ENCODE measurements at places on chromosomes 7 and 10.

GRCh38 chr7:142711746-142712616 lies 37.3 kb upstream of the PRSS1 start:
- DNase-seq: no peak

- no peak for DNase-seq
These were observed 179.4 kb upstream of the SLC25A13 start for GRCh38 chr7:96501318-96501717.

- no peak for DNase-seq
These were observed 175.9 kb downstream of the NEURL1 start for GRCh38 chr10:103669243-103669929.

- DNase-seq: no peak
These were observed 15.9 kb downstream of the FAM149B1 start for GRCh38 chr10:73183667-73184281.

DNA sequence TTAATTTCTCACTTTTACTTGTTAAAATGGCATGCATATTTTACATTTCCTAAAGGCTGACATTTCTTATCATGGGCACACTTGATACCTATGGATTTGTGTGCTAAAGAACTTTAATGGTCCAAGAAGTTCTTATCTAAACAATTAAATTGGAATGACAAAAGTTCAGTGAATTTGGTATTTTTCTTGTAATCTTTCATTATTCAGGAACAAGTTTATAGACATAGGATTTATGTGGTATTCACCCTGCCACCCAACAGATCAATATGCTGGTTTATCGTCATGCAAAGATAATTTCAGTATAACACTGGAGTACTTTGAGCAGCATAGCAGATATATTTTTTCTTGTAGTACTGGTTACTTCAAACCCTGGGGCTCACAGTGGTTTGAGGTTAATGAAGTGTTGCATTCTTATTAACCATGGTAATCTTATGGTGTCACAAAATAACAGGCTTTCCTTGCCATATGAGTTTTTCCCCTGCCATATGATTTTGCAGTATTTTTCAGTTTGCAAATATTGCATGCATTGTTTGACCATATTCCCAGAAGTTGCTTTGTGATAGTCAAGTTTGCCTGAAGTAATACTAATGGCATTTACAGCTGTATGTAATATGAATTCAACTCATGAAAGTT lies 148.8 kb downstream of the PPP1R9A start:
- DNase-seq: no peak

DNA sequence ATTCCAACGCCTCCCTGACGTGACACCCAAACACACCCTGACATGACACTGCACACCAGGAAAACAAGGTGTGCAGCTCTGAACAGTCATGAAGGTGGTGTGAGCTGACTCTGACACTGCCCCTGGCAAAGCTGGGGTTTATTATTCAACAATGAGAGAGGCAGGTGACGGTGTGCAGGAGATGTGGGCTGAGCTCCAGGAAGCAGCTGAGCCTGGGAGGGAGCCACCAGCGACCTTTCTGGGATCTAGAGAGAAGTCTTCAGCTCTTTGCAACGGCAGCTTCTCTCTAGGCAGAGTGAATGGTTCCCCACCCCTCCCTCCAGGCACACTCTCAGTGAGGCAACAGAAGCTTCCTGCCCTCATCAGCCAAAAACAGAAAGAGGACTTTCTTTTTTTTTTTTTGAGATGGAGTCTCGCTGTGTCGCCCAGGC lies 65.6 kb downstream of the SH3PXD2A start:
- DNase-seq: no peak

DNA sequence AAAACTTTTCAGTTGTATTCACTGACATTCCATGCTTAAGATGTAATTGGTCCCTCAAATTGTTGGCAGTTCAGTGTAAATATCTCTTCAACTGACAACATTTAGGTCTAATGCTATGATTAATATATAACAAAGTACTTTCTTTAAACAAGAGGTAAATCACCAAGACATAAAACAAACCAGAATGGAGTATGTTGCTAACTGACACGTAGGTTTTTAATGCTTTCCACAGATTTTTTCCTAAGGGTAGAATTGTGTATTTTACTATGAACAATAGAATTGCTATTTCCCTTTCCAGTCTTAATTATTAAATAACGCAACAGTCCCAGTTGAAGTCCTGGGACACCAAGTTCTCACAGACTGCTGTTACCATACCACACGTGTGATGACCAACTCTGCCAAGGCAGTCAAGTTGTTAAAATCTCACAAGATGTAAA lies 4.1 kb downstream of the JCAD start:
- DNase-seq: no peak

GRCh38 chr10:22251751-22252223 lies 34.0 kb upstream of the EBLN1 start:
- peak; percentile 54 for DNase-seq

- DNase-seq: no peak
These were observed 18.3 kb upstream of the RHEB start for GRCh38 chr7:151537818-151538561.

GRCh38 chr7:138006106-138006505 lies 4.2 kb upstream of the CREB3L2 start:
- no peak for DNase-seq

GRCh38 chr10:124076148-124076733 lies 17.2 kb downstream of the CHST15 start:
- DNase-seq: no peak

DNA sequence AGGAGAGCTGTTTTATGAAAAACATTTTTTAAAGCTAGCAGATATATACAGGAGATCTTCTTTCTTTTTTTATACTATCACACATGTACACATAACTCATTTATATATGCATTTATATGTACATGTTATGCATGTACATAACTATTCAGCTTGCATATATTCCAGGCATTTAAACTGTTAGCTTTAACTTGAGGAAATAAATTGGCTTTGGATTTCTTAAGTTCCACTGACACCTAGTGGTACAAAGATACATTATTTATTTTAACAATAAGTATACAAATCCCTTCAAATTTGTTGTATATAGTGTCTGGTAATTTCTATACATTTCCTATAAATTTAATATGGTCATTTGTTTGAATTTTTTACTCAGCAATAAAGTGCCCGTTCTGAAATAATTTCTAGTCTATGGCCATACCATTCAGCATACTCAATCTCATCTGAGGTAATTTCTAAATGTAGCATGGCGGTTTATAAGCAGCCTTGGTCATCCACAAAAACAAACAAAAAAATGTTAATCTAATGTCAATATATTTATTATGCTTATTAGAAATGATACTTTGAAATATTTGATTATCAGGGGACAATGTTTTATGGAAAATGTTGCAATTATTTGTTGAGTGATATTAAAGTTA lies 11.6 kb downstream of the ZDHHC6 start:
- DNase-seq: no peak

Measured in activated T-helper 9 cell treated with anti-CD3 and anti-CD28 coated beads, Interleukin-2, amount 50 U/mL, for 16 hours (primary cell).